ENCODE measurements at places on chromosomes 7 and 10.

GRCh38 chr10:81414038-81414437, 461.0 kb upstream of the NRG3 start:
- DNase-seq = no peak

DNA sequence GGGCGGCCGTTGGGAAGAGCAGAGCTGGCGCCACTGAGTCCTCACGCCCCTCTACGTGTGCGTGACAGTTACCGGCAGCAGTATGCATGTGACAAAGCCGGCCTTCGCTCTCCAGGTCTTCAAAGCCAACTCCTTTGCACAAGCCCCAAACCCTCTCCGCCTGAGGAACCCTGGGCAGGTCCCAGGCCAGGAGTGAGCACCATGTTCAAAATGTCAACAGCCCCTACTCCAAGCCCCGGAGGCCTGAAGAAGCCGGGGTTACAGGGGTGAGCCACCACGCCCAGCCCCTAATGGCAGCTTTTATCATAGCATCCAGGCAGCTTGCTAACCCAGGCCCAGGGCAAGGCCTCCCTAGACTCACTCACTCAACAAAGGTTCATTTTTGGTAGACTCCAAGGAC, 70.8 kb downstream of the OAT start:
- DNase-seq = no peak

- no peak for DNase-seq
Measured at GRCh38 chr7:151430391-151431205, 9.3 kb downstream of the CRYGN start.

- no peak for DNase-seq
Measured at GRCh38 chr7:21029006-21029405, 242.3 kb upstream of the SP8 start.

DNA sequence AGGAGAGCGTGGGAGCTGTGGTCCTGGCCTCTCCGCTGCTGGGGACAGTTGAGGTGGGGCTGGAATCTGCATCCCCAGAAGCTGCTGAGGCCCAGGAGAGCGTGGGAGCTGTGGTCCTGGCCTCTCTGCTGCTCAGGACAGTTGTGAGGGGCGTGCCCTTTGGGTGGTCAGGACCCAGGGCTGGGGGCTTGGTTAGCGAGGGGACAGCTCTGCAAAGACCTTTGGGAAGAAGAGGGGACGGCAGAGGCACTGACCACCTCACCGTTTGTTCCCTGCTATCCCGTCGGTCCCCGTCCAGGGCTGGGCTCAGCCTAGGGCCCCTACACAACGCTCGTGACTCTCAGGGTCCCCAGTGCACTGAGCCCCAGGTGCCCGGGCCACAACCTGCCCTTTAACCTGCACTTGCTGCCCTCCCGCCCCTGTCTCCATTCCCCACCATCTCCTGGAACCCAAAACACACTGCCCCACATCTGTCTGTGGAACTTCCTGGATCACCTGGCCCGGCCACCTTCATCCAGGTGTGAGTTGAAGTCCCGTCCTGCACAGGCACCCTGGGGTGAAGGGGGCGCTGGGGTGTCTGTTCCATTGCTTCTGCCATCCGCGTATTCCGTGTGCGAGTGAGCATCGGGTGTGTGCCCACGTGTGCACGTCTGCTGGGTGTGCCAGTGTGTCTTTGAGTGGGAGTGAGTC, 14.1 kb downstream of the FOXL3 start:
- DNase-seq = no peak

- no peak for DNase-seq
Measured at GRCh38 chr7:13981070-13981469, 8.4 kb downstream of the ETV1 start.

GRCh38 chr10:94858005-94858404, 80.5 kb upstream of the CYP2C9 start:
- DNase-seq = no peak

All from esophagus squamous epithelium (tissue), 5 donors.